ENCODE measurements at places on chromosomes 16 and 17.

- H3K27me3 ChIP-seq = no peaks in the 10 kb centered on the region
- H3K36me3 ChIP-seq = no peaks in the 10 kb centered on the region
- H3K4me3 ChIP-seq = no peak overlapping the region
- DNase-seq = no peak
- H3K4me1 ChIP-seq = no peaks in the 10 kb centered on the region
Measured at GRCh38 chr16:49067776-49068175, 213.9 kb downstream of the CBLN1 start.

DNA sequence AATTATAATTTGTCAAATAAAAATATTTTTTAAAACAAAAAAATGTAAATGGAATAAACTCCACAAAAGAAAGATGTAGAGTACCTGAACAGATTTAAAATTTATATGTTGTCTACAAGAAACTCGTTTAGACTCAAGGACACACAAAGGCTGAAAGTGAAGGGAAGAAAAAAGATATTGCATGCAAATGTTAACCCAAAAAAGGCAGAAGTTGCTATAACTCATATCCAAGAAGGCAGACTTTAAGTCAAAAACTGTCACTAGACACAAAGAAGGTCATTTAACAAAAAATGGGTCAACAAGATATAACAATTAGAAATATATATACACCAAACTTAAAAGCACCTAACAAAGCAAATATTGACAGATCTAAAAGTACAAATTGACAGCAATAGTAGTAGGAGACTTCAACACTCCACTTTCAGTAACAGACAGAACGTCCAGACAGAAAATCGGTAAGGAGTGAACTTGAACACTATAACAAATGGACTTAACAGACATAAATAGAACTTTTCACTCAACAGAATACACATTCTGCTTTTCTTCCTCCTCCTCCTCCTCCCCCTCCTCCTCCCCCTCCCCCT lies 40.8 kb upstream of the MYLK3 start:
- no peaks in the 10 kb centered on the region for H3K27me3 ChIP-seq
- H3K27ac ChIP-seq = peak overlapping the region; percentile 80
- H3K4me3 ChIP-seq = peak overlapping the region; percentile 69
- no peak for DNase-seq
- H3K4me1 ChIP-seq = peaks cover 5% of the 10 kb centered on the region

DNA sequence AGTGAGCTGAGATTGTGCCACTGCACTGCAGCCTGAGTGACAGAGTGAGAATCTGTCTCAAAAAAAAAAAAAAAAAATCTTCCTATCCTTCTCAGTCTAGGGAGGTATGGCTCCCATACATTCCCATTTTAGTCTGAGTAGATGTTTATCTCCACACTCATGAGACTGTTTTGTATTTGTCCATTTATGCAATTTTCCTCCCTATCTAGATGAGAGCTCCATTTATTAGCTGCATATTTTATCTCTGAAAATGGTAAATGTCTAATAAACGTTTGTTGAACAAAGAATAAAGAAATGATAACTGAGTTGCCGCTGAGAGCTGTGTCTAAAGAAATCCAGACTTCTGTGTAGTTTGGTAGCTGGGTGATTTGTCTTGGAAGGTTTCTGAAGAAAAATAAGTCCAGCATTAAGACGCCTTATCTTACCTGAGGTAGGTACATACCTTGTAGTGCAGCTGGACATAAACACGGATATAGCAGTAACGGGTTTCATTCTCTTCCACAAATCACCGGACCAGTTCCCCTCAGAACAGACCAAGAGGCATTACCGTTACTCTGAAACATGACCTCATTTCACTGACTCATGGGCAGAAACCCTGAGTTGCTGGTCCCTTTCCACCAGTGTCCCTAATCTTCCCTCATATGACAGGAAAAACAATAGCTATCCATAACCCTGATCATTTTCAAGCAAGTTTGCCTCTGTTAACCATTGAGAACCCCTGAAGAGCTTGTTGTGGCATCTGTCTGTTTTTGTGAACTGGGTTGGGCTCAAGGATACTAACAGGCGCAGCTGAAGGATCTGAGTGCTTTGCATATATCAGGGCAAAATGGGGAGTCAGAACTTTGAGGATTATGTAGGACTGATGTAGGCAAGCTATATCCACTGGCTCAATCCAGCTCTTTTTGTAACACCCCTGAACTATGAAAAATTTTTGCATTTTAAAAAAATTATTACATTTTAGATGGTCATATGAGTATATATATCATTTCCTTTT lies 177.4 kb upstream of the XYLT1 start:
- no peak overlapping the region for H3K4me3 ChIP-seq
- H3K36me3 ChIP-seq = no peaks in the 10 kb centered on the region
- H3K4me1 ChIP-seq = no peaks in the 10 kb centered on the region
- H3K27ac ChIP-seq = no peak overlapping the region
- DNase-seq = no peak

GRCh38 chr17:37737081-37737480 lies 7.8 kb downstream of the HNF1B start:
- peaks cover 47% of the 10 kb centered on the region for H3K27me3 ChIP-seq
- DNase-seq = no peak
- no peaks in the 10 kb centered on the region for H3K4me1 ChIP-seq
- H3K27ac ChIP-seq = no peak overlapping the region
- H3K36me3 ChIP-seq = no peaks in the 10 kb centered on the region

- H3K36me3 ChIP-seq = peaks cover 11% of the 10 kb centered on the region
- no peak overlapping the region for H3K4me3 ChIP-seq
- no peaks in the 10 kb centered on the region for H3K4me1 ChIP-seq
Measured at GRCh38 chr16:46801428-46802049, 29.4 kb downstream of the C16orf87 start.

- no peak for DNase-seq
- H3K27ac ChIP-seq = no peak overlapping the region
- no peak overlapping the region for H3K4me3 ChIP-seq
- H3K36me3 ChIP-seq = peaks cover 48% of the 10 kb centered on the region
- H3K4me1 ChIP-seq = peaks cover 5% of the 10 kb centered on the region
Measured at GRCh38 chr17:79001190-79002020, 8.2 kb downstream of the CANT1 start.

- H3K27me3 ChIP-seq = no peaks in the 10 kb centered on the region
- peaks cover 70% of the 10 kb centered on the region for H3K36me3 ChIP-seq
- no peaks in the 10 kb centered on the region for H3K4me1 ChIP-seq
- no peak overlapping the region for H3K4me3 ChIP-seq
Measured at GRCh38 chr17:5583426-5584382, 605 bp downstream of the NLRP1 start.

DNA sequence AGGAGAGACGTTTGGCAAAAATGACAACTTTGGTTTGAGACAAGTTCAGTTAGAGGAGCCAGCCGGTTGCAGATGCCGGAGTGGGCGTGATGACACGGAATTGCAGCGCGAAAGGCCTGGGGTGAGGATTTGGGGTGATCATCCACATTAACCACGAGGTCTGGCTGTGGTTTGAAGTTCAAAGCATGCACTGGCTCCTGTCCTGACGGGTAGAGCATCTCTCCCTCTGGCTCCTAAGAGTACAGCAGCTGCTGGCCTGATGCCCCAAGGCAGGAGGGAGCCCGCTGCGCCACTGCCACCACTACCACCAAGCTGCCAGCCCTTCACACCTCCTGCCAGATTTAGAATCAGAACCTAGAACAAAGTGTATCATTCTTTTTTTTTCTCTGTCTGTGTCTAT lies 3.7 kb downstream of the RHBDL3 start:
- no peaks in the 10 kb centered on the region for H3K4me1 ChIP-seq
- no peaks in the 10 kb centered on the region for H3K36me3 ChIP-seq
- no peak for DNase-seq
- H3K4me3 ChIP-seq = no peak overlapping the region
- H3K27me3 ChIP-seq = peaks cover 41% of the 10 kb centered on the region

DNA sequence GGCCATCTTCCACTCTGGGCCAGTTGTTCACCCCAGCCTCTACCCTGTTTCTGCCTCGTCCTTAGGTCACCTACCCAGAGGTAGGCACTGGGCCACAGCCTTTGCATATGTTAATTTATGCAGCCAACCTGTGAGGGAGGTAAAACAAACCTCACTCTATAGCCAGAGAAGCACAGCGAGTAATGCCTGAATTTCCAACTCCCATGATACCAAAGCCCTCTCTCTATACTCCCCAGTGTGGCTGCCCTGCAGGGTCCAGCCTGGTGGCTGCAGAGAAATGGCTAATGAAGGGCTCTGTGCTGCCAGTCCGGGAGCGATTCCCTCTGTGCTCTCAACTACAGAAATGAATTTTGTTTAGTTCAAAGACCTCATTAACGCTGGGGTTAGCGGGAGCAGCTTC lies 397.0 kb upstream of the CCL2 start:
- no peaks in the 10 kb centered on the region for H3K27me3 ChIP-seq
- H3K4me1 ChIP-seq = no peaks in the 10 kb centered on the region
- no peak overlapping the region for H3K27ac ChIP-seq
- DNase-seq = no peak
- no peaks in the 10 kb centered on the region for H3K36me3 ChIP-seq
- H3K4me3 ChIP-seq = no peak overlapping the region
